ENCODE measurements at places on chromosomes 6 and 20. TPM values are rescaled to one million over a fixed set of nuclear protein-coding genes. Genes with fewer than 3 reads are reported as not detected.

GNL1 gene
- 43.2 TPM for polyA plus RNA-seq

FGD2 gene
- polyA plus RNA-seq: 3.7 TPM

NOL7 gene
- 73.9 TPM for polyA plus RNA-seq

OLIG3 gene
- not detected for polyA plus RNA-seq

BPIFB6 gene
- not detected for polyA plus RNA-seq

SNAP25 gene
- polyA plus RNA-seq: 6.8 TPM

OR2J3 gene
- not detected for polyA plus RNA-seq

TBXT gene
- polyA plus RNA-seq: not detected

TEAD3 gene
- 25.2 TPM for polyA plus RNA-seq

Measured in sigmoid colon (tissue), 7 donors.